ENCODE measurements at places on chromosomes 7 and 10.

- peak; percentile 67 for DNase-seq
Measured at GRCh38 chr10:61475449-61475873, 22.3 kb upstream of the TMEM26 start.

DNA sequence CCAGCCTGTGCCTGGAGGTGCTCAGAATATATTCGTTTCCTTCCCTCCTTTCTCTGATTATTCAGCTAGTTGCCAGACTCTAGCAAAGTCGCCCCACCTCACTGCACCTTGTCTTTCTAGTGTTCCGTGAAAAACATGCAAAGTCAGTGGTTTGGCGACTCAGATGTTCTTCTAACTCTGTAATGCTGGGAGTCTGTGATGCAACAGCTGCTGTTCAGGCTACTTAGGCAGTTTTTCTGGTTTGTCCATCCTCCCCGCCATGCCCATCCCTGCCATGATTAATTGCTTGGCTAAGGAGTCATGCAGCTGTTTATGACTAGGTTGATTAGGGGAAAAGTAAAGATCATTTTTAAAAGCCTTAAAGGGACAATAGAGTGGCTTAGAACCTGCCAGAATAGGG, 99.4 kb downstream of the MTPN start:
- DNase-seq, result peak; percentile 75

GRCh38 chr10:69097729-69098128, 9.8 kb downstream of the SRGN start:
- DNase-seq, result no peak

GRCh38 chr7:21542891-21543527, at the start of gene DNAH11:
Gene DNAH11, plus strand, starts transcription at chr7:21543039. Its CDS starts 207 bp downstream, at chr7:21543246.
- no peak for DNase-seq

- no peak for DNase-seq
Measured at GRCh38 chr7:128928882-128929788, 8.6 kb upstream of the IRF5 start.

DNA sequence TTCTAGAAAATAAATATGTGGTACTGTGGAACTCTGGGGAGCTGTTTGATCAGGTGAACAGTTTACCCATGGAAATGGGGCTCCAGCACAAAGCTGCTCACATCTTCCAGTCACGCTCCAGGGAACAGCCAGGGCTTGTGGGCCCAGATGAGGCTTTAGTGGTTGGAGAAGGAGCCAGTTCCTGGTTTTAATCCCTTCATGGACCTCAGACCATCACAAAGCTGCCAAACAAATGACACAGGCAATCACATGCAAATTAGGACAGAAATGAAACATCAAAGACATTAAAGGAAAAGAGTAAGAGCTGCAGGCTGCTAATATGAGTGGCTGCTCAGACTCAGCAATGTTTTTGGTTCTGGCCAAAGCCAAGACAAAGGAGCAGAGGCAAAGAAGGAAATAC, 2.2 kb upstream of the ATP6V0E2 start:
- DNase-seq, result no peak

DNA sequence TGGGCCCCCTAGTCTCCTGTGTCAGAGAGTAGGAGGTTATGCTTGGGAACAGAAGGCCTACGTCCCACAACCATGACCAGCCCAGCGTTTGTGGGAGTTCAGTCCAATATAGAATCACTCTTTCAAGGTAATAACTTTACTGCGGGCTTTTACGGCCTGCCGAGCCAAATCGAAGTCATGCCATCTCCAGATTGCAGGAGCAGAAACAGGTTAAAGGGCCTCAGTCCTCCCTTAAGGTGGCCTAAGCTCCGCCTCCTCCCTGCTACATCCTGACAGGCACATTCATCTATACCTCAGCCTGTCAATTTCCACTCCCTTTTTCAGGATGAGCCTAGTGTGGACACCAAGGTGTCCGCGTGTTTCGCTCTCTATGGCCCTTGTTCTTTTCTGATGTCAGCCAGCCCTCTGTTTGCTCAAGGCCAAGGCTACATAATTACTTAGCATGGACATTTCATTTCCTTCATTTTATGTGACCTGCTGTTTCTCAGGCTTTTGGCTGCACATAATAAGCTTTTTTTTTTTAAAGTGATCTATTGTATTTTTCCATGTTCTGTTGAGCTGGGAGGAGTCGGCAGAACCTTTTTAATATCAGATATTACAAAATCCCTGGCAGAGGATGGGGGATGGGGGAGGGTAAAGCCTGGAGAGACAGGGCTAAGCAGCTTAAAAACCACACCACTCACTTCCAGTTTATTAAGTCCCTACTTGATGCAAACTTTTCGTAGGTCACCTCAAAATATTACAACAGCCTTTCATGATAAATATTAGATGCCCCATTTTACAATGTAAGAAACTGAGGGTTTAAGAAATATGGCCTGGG, 84.6 kb downstream of the CACNB2 start:
- no peak for DNase-seq

DNA sequence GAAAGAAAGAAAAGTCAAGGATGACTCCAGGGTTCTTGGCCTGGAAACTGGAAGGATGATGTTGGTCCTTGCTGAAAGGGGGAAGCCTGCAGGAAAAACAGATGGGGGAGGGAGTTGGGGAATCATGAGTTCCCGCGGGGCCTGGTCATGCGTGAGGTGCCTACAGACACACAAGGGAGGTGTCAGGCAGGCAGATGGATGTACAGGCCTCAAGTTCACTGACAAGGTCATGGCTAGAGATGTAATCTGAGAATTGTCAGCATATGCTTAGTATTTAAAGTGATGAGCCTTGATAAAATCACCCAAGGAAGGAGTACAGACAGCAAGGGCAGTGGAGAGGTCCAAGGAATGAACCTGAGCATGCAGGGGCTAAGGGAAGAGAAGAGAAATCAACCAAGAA, 46.8 kb downstream of the DLG5 start:
- no peak for DNase-seq

DNA sequence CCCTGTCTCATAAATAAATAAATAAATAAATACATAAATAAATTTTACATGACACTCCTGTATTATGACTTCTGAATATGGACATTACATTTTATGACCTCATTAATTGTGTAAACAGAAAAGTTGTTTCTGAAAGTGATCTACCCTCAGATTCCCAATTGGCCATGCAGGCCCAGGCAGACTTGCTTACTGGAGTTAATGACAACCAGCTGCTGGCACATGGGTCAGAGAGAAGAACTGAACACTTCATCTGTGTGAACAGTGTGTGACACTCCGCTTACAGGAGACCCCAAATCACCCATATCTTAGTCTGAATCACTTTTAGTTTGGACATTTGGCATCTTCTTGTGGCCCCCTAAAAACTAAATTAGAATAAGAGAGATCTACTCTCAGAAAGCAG, 31.4 kb downstream of the PARP12 start:
- DNase-seq, result no peak

DNA sequence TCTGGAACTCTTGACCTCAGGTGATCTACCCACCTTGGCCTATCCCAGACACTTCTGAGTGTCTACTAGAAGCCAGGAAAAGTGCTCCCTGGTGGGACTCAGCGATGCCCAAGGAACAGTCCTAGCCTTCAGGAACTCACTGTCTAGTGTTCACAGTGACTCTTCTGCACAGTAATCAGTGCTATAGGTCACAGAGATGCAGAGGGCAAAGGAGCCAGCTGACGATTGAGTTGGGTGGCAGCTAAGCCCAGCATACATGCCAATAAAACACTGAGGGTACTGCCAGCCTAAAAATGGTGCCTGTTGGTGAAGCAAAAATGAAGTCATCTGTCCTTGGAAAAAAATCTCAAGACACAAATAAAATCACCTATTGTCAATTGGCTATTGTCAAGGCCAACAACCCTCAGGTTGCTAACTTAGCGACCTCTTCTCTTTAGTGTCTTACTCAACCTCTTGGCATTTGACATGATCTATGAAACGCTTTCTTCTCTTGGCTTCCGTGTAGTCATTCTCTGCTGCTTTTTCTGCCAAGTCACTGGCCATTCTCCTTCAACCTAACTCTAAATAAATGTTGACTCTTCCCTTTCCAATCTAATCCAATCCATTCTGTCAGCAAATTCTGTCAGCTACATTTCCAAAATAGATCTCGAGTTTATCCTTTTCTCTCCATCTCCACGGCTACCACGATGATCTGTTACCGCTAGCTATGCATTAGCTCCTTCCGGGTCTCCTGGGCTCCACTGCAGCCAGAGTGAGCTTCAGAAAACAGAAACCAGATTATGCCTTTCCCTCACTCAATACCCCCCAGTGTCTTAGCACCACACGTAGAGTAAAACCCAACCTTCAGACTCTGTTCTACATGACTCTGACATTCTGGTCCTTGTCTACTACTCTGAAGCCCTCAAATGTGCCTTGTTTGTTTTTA, 99.2 kb downstream of the ATXN7L1 start:
- DNase-seq, result no peak

DNA sequence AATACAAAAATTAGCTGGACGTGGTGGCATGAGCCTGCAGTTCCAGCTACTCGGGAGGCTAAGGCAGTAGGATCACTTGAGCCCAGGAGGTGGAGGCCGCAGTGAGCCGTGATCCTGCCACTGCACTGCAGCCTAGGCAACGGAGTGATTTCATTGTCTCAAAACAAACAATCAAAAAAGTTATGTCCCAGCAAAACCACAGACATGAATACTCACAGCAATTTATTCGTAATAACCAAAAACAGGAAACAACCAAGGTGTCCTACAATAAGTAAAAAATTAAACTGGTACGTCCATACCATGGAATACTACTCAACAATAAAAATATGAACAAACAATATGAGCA, 11.6 kb upstream of the CYTH3 start:
- DNase-seq, result no peak

DNA sequence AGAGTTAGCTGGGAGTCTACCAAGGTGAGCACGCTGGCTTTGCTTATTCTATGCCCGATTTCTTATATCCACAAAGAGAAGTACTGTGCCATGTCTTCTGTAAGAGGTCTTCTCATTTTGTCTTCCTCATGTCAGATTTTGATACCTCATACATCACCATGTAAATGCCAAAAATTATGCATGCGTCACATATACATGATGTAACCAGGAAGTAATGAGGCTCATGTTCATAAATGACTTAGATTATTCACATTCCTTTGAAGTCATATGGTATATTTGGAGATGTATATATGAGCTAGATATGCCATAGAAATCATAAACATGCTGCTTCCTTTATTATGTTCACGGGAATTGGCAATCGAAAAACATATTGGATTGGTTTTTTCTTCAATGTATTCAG, 97.7 kb upstream of the CELF2 start:
- DNase-seq, result peak; percentile 43

- DNase-seq, result peak; percentile 15
Measured at GRCh38 chr10:96511044-96511945, 2.4 kb downstream of the TLL2 start.

DNA sequence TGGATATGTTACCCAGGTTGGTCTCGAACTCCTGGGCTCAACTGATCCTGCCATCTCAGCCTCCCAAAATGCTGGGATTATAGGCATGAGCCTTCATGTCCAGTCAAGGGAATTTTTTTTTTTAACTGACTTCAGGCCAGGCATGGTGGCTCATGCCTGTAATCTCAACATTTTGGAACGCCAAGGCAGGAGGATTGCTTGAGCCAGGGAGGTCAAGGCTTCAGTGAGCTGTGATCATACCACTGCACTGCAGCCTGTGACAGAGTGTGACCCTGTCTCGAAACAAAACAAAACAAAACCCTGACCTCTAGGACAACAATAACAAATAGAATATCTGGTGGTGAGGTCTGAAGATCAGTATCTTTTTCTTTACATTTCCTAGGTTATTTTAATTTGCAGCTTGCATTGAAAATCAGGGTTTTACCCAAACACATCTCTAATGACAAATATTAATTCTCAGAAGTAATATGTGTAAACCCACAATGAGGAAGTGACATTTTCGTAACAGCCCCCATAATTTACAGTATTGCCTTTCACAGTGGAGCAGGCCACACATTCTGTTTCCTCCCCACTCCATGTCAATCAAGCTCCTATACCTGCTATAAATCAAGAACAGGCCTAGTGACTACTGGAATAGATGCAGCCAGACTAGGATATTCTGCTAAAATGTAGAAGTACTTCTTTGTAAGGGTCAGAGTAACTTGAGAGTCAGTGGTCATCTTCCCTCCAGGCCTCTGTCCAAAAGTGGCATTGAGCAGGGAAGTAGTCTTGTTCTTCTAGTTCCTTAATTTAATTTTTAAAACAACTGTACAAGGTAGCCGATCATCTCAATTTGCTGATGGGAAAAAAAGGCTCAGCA, 43.3 kb upstream of the ECHDC3 start:
- no peak for DNase-seq

GRCh38 chr10:91036807-91037411, 116.0 kb upstream of the ANKRD1 start:
- peak; percentile 42 for DNase-seq

- no peak for DNase-seq
Measured at GRCh38 chr7:7119729-7120128, 62.6 kb upstream of the C1GALT1 start.

GRCh38 chr10:70508912-70509756, 30.6 kb downstream of the PALD1 start:
- peak; percentile 11 for DNase-seq

DNA sequence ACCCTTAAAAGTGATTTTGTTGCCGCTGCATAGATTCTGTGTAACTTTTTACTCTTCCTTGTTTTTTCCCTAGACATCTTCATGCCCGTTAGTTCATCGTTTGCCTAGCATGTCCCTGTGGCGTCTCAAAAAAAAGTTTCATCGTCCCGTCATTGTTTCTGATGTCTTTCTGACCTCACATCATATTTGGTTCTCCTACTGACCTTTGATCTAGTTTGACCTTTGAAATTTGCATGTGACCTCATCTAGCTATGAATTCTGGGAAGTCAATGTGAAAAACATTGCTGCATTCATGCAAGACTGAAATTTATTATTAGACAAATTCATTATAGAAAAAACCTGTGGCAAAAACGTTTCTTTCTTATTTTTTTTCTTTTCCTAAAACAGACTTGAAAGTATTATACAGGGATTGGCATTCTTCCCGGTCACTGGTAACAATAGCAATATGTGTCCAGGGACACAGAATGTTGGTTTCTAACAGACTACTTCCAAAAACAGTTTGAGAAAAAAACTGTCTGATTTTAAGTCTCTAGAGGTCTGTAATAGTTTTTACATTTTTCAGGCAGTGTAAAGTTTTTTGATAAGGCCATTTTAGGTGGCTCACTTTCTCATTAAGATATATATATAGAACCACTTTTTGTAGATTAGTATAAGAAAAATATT, 280.9 kb downstream of the USP6NL start:
- peak; percentile 36 for DNase-seq

DNA sequence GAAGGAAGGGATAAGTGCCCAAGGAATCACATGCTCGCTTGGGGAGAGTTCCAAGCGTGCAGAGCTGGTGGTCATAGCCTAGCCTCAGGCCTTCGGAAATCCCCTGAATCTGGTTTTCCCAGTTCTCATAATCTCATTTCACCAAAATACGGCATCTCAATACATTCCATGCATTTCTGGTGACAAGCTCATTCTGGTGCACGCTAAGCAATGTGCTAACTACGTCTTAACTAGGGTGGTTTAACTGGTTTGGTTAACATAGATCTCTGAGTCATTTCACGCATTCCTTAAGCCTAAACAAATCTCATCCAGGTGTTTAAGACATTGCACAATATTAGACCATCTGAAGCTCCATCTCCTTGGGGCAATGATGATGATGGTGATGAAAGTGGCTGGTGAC, 72.9 kb upstream of the STEAP1B start:
- DNase-seq, result peak; percentile 60

GRCh38 chr7:26700386-26700785, 164.0 kb downstream of the SKAP2 start:
- no peak for DNase-seq
